Left cardiac atrium (tissue), 4 donors: ENCODE measurements at places on chromosomes 16 and 17. TPM values are rescaled to one million over a fixed set of nuclear protein-coding genes. Genes with fewer than 3 reads are reported as not detected.

Gene PRKCB
- 4.1 TPM for total RNA-seq

Gene HCRT
- total RNA-seq, result not detected

DNA sequence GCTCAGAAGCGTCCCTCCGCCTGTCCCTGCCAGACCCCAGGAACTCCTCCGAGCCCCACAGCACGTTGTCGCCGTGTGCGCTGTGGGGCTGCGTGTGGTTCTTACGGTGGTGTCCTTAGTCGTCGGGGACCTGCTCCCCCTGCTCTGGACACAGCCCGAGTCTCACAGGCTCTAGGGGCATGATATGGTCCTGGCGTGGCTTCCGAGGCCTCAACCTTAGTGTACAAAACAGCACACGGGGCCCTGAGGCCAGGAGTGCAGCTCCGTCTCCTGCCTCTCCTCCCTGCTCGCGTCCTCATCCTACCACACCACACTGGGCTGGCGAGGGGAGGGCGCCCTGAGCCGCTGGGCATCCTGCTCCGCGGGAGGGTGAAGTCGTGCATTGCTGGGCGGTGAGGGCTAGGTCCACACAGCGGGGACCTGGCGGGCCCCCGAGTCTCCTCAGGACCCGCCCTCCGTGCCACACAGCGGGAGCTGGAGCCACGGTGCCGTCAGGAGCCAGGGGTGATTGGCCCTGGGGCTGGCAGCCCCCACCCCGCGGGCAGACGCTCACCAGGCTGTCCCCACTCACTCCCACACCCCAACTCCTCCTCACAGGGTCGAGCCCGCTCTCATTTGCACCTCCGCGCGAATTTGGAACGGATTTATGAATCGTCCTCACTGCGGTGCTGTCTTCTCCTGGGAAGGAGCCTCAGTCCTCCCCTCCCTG, 1.2 kb upstream of the MAFG start:
- peak; percentile 20 for DNase-seq

DNA sequence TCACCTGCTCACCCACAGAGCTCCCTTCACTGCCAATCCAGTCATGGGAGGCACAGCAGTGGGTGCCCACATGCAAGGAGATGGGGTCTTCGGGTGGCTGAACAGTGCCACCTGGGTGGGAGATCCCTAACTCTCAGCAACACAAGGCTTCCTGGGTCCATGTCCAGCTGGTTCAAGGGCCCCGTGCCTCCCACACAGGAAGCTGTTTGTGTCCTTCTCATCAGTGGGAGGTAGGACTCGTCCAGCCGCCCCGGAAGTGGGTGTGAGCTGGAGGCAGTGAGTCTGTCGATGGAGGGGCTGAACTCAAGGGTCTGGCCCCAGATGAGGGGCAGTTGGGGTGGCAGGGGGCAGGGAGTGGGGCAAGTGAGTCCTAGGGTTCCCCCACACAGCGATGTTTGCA, 1.6 kb downstream of the FBXL16 start:
- no peak for DNase-seq

- no peak for DNase-seq
Observed at GRCh38 chr16:71623597-71623996, 2.4 kb upstream of the MARVELD3 start.

DNA sequence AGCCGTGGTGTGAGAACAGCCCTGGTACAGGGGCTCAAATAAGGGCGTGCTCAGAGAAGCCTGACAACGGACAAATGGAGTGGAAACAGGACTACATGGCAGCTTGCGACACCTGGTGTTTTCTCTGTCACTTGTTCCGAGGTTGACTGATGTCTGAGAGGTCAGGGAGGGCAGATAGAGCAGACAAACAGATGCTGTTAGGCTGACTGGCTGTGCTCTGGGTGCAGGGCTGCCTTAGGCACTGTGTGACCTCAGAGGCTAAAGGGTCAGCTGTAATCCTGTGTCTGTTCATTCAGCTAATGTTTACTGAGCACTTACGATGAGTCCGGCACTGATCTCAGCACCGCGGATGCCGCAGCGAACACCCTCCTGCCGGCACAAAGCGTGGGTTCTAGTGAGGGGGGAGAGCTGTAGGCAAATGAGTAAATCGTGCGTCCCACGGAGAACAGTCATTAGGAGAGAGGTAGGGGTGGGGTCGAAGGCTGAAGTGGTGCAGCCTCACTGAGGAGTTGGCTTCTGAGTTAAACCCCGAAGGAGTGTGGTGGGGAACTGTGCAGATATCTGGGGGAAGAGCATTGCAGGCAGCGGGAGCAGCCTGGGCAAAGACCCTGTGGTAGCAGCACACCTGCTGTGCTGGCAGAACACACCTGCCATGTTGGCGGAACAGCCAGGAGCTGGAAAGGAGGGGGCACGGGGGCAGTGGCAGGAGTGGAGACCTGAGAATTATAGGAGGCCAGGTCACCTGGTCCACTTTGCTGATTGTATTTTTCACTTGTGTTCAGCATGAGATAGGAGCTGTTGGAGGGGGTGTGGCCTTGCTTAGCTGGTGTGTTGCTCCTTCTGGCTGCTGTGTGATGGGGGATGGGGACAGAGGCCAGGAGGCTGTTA, 35.0 kb downstream of the GPT2 start:
- DNase-seq, result no peak

DNA sequence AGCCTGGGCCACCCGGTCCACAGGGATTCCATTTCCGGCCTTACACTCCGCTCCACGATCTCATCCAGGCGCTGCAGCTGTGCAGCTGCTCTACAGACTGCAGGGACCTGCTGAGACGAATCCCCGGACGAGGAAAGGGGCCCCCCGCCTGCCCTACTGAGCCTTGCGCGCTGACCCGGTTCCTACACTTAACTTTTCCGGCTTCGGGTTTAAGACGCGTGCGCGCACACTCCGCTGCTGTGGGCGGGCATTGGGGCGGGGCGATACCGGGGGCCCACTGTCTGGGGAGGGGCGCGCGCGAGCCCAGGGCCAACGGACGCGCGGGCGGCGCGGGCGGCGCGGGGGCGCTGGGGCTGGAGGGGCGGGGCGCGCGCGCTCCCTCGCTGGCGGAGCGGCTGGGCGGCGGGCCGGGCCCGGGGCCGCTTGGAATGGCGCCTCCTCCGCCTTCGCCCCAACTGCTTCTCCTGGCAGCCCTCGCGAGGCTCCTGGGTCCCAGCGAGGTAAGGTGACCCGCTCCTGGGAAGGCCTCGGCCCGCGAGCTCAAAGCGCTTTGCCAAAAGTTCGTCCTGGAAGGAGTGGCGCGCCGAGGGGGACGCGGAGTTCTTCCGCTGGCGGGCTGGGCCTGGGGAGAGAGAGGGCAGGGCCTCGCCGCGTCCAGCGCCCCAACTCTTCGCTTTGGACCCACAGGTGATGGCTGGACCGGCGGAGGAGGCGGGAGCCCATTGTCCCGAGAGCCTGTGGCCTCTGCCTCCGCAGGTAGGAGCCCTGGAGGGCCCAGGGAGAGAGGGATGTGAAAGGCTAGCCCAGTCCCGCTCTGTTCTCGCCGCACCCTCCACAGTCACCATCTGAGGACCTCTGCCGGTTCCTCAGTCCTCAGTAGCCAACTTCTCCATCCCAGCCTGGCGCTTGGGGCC, at the start of gene TP53I13:
TSS of gene TP53I13 (plus strand) at position 371 of the 914 bp plus-strand sequence. CDS start at position 429, 58 bp downstream.
- DNase-seq, result peak; percentile 91
